ENCODE measurements at places on chromosomes 3 and 15.

- H3K36me3 ChIP-seq, result peaks cover 4% of the 10 kb centered on the region
- H3K27me3 ChIP-seq, result no peaks in the 10 kb centered on the region
- peak overlapping the region; percentile 91 for H3K4me3 ChIP-seq
- peaks cover 22% of the 10 kb centered on the region for H3K4me1 ChIP-seq
- H3K27ac ChIP-seq, result peak overlapping the region; percentile 96
Observed at GRCh38 chr15:34366271-34367065, 528 bp downstream of the LPCAT4 start.

- H3K27ac ChIP-seq, result no peak overlapping the region
- no peaks in the 10 kb centered on the region for H3K27me3 ChIP-seq
- no peak for DNase-seq
- no peaks in the 10 kb centered on the region for H3K4me1 ChIP-seq
- H3K4me3 ChIP-seq, result no peak overlapping the region
- H3K36me3 ChIP-seq, result no peaks in the 10 kb centered on the region
Observed at GRCh38 chr3:59386165-59386564, 336.3 kb upstream of the CFAP20DC start.

GRCh38 chr15:57819646-57820045, 113.1 kb downstream of the POLR2M start:
- no peak for DNase-seq
- H3K27ac ChIP-seq, result no peak overlapping the region
- H3K4me1 ChIP-seq, result no peaks in the 10 kb centered on the region
- H3K36me3 ChIP-seq, result no peaks in the 10 kb centered on the region
- H3K4me3 ChIP-seq, result no peak overlapping the region

DNA sequence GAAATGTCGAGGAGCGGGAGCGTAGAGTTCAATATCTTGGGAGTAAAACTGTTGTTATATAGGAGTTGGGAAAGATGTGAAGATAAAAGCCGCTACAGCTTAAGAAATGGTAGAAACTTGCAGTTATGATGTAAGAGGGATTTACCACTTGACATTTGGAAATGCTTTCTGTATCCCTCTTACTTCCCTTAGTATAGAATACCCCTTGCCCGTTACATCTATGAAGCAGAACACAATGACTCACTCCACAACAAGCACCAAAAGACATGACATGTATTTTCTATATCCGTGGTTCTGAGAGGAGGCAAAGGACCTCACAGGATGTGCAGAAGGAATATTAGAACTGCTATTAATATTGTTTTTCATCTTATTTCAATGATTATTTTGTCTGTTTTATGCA, 254.2 kb upstream of the NR2F2 start:
- no peak overlapping the region for H3K4me3 ChIP-seq
- no peak for DNase-seq
- H3K36me3 ChIP-seq, result no peaks in the 10 kb centered on the region
- H3K4me1 ChIP-seq, result no peaks in the 10 kb centered on the region
- no peaks in the 10 kb centered on the region for H3K27me3 ChIP-seq

GRCh38 chr15:78368651-78369050, 28.5 kb downstream of the CRABP1 start:
- H3K4me1 ChIP-seq, result no peaks in the 10 kb centered on the region
- H3K27ac ChIP-seq, result no peak overlapping the region
- no peaks in the 10 kb centered on the region for H3K36me3 ChIP-seq
- H3K4me3 ChIP-seq, result no peak overlapping the region
- no peaks in the 10 kb centered on the region for H3K27me3 ChIP-seq
- no peak for DNase-seq

All from suprapubic skin (tissue), 4 donors.